ENCODE measurements at places on chromosomes 2 and 18.
A peak's percentile ranks its signal among the peaks of the same experiment; 100 is the strongest.

DNA sequence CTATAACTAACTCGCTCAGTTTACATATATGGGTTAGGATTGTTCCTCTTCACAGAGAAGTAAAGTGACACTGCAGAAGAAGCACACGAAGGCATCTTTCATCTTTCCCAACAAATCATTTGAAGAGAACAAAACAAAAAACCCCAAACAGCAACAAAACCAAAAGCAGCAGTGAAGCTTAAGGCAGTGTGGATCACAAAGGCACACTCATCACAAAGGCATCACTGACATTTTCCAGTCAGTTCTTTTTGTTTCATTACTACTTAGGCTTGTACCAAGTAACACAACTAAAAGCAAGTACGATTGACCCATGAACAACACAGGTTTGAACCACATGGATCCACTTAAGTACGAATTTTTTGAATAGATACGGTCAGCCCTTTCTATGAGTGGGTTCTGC is 75.7 kb downstream of the RNF152 start:
- H3K27me3 ChIP-seq: no peaks in the 10 kb centered on the region
- no peaks in the 10 kb centered on the region for H3K4me1 ChIP-seq
- peaks cover 12% of the 10 kb centered on the region for H3K36me3 ChIP-seq
- no peak for DNase-seq
- H3K27ac ChIP-seq: no peak overlapping the region

DNA sequence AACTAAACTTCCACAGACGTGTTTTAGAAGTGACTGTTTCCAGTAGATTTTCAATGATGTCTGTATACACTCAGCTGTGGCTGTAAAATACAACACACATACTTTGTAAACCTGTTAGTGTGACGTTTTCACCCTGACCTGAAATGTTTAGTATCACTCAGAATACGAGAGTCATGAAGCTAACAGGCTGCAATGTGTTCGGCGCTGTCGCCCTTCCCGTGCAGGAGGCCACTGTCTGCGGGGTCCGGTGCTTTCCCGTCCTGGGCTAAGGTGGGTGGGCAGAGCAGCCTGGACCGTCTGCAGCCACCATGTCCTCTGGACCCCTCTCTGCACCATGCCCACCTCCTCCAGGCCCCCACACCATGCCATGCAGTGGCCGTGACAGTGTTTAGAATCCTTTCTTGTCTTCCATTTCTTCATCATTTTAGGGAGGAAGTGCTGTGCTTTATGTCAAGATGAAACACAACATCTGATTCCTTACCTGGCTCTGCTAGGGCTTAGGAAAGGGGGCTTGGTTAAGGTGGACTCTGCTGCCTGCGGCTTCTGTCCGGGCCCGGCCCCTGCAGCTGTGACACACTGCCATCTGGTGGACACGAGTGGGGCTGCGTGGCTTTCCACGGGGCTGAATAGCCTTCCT is 53.8 kb upstream of the RBM44 start:
- H3K4me3 ChIP-seq: no peak overlapping the region
- H3K27ac ChIP-seq: peak overlapping the region; percentile 90
- H3K4me1 ChIP-seq: peaks cover 31% of the 10 kb centered on the region
- DNase-seq: no peak

DNA sequence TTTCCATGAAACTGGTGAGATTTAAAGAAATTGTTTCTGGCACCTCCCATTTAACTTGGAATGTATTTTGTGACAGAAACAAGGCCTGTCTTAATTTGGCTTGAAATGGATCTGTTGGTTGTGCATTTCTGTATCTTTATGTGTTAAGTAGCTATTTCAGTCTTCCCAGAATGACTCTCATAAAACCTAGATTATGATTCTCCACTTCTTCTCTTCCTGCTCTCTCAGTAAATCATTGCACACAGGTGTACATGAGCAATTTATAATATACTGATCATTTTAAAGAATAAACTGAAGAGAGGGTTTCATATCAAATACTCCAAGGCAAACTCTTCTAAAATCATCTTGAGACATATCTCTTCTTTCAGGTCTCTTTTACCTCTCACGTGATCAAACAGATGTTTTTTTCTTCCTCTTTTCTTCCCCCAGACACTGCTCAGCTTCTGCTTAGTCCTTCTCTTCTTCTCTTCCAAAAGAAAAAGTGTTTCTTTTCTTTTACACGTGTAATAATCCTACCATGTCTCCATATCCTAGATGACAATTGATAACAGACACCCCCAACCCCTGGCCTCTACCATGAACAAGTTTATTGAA is 112.0 kb downstream of the PPP1R1C start:
- H3K36me3 ChIP-seq: no peaks in the 10 kb centered on the region
- no peaks in the 10 kb centered on the region for H3K27me3 ChIP-seq
- no peak for DNase-seq
- no peak overlapping the region for H3K27ac ChIP-seq
- no peaks in the 10 kb centered on the region for H3K4me1 ChIP-seq
- no peak overlapping the region for H3K4me3 ChIP-seq

DNA sequence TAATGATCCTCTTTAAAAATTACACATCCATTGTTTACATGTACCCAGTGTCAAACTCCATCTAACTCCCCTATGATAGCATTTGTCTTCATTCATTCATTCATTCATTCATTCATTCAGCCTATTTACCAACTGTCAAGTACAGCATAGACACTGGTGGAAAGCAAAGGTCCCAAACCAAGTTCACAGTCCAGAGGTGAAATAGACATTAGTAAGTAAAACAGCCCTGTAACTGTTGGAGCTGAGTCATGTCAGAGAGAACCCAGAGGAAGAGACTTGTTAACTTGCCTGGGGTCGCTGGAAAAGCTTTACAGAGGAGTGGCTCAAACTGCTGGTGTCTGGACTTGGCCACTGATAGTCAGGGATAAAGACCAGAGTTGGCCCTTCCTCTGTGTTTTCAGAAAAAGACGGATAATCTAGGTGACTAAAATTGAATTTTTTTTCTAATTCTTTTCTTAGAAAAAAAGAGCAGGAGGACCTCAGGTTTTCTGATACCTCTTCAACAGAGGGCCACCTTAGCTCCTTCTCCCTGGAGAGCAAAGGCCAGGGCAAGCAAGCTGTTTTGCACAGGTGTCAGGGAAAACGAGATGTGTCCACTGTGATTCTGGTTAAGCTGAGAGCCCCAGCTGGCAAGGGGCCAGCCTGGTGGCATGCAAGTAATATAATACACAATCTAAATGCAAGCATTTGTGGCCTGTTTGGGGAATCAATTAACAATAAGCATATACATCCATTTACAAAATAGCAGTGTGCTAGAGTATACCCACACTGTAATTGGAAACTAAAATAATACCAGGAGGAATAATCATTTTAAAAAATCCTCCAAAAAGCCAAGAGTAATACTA is 96.7 kb upstream of the SLC14A2 start:
- no peaks in the 10 kb centered on the region for H3K27me3 ChIP-seq
- peak overlapping the region; percentile 88 for H3K27ac ChIP-seq
- H3K4me3 ChIP-seq: no peak overlapping the region
- no peaks in the 10 kb centered on the region for H3K36me3 ChIP-seq
- peaks cover 83% of the 10 kb centered on the region for H3K4me1 ChIP-seq
- DNase-seq: no peak

DNA sequence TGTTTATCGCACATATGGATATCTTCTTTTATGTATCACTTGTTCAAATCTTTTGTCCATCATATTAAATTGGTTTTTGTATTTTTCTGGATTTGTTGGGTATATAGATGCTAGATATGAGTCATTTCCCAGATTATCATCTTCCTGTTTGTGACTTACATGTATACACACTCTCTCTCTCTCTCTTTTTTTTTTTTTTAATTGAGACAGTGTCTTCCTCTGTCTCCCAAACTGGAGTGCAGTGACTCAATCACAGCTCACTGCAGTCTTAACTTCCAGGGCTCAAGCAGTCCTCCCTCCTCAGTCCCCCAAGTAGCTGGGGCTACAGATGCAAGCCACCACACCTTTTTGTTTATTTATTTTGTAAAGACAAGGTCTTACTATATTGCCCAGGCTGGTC is 43.8 kb downstream of the XIRP2 start:
- H3K36me3 ChIP-seq: no peaks in the 10 kb centered on the region
- H3K27me3 ChIP-seq: no peaks in the 10 kb centered on the region
- no peaks in the 10 kb centered on the region for H3K4me1 ChIP-seq
- no peak overlapping the region for H3K27ac ChIP-seq
